ENCODE measurements at places on chromosomes 1 and 21.

DNA sequence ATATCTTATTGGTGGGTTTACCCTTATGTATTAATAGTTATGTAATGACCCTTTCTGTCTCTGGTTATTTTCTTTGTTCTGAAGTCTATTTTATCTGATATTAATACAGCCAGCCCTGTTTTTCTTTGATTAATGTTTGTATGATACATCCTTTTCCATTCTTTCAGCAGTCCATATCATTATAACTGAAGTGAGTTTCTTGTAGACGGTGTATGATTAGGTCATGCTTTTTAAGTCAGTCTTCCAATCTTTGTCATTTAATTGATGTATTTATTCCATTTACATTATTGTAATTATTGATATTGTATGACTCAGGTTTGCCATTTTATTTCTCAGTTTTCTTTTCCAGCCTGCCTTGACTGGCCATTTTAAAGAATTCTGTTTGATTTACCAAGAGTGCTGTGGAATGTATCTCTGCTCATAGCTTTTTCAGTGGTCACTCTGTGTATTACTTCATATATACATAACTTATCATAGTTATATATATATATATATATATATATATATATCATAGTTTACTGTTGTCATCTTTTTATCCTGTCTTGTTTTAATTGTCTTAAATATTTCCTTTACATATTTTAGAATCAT lies 10.5 kb downstream of the RAB4A start:
- no peak for DNase-seq

- DNase-seq: no peak
These were observed 6.2 kb downstream of the TMCO4 start for GRCh38 chr1:19793360-19794046.

DNA sequence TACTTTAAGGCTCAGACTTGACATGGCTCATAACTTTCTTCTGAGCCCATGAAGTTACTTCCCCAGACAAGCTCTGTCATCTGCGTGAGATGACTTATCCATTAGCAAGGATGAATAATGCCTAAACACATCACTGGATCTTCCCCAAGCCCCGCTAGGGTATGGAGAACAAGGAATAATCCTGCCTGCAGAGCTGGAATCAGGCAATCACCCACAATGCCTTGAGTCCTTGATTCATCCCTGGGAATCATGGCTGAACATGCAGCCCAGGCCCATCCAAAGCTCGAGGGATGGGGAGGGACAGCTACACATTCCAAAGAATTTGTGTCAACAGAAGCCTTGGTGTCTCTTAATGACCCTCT lies 131.7 kb downstream of the PSMG1 start:
- no peak for DNase-seq

- no peak for DNase-seq
These were observed 2.2 kb upstream of the PAPPA2 start for GRCh38 chr1:176460544-176461336.

GRCh38 chr1:151981178-151981525 lies 12.5 kb downstream of the S100A10 start:
- DNase-seq: no peak

GRCh38 chr1:183675883-183676585 lies 22.9 kb upstream of the APOBEC4 start:
- no peak for DNase-seq

- no peak for DNase-seq
These were observed 98.9 kb downstream of the SPSB1 start for GRCh38 chr1:9391620-9392019.

GRCh38 chr1:221729771-221730330 lies 12.0 kb downstream of the DUSP10 start:
- no peak for DNase-seq

- no peak for DNase-seq
These were observed 56.6 kb downstream of the NCF2 start for GRCh38 chr1:183533617-183534174.

DNA sequence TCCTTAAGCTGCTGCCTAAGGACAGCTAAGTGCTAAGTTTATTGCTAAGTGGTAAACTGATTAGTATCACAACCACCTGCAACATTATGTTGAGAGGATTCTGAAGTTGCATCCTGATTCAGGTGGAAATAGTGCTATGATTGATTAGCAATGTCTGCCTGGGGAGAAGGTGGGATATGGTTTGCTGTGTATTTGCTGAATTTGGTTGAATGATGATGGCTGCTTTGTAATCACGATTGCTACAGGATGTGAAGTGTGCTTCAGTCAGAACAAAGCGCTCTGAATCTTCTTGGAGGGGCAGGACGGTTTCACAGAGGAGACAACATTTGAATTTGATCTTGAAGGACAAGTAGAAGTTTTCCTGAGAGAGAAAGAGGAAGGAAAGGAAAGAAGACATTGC lies 226.0 kb downstream of the ST6GALNAC3 start:
- DNase-seq: no peak

DNA sequence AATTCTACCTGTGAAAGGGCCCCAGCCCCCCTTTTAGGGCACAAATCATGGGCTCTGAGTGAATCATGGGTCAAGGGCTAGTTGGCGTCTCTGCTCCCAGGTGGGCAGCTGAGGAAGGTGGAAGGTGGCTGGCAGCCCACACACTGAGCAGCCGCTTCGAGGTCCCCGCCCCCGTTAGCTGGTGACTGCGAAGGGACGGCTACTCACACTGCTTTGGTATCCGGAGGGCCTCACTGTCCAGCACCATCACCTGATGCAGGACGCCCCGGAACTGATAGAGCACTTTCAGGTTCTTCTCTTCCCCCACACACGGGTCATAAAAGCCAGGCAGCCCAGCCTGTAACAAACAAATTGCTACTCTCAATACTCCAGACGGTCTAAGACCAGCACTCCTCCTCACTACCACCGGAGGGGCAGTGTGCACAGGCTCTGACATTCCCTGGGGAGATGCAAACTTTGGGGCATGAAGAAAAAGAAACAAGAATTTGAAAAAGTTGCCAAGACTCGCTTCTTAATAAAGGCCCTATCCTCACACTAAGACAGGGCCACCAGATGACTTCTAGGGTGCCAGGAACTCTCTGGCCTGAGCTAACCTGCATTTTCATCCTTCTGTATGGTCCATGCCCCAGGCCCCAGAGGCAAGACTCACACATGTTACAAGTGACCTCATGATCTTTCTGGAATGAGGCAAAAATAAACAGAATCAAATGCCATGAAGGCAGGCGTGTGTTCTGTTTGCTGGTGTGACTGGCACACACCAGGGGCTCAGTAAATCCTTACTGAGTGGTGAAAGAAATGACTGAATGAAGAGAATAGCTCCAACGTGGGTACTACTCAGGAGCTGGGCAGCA lies 11.5 kb downstream of the THAP3 start:
- no peak for DNase-seq

GRCh38 chr1:202243006-202243405 lies 49.4 kb downstream of the LGR6 start:
- DNase-seq: no peak

GRCh38 chr1:182652933-182653332 lies 31.5 kb downstream of the RGS8 start:
- no peak for DNase-seq

- DNase-seq: no peak
These were observed 26.6 kb downstream of the KRTAP24-1 start for GRCh38 chr21:30256100-30256499.

DNA sequence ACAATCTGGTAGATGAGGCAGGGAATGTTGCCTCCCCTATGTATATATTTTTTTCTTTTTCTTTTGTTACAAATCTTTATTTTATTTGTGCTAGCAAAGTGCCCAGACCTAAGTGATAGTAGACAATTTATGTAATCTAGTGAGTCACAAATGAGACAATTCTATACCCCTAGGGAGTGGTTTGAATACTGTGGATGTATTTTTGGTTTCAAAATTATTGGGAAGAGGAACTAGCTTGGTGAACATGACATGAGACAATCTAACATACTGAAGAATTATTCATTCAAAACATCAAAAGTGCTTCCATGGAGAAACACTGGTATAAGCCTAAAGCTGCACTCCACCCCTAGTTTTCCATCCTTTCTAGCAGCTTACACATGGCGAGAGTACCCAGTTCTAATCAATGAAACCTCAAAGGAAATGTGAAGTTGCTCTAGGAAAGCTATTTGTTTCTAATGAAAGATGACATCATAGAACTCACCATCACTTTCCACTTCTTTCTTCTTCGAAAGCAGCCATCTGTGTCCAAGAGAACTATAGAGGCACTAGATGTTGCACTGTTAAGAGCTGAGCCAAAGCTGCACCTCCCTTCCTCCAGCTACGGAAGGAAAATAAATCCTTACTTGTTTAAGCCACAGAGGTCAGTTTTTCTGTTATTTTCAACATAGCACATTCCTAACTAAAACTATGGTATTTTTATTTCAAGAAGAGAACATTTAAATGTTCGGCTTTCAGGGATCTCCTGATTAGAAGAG lies 764.6 kb downstream of the LTN1 start:
- DNase-seq: no peak

- DNase-seq: no peak
These were observed at the start of gene RIPPLY3 for GRCh38 chr21:37006486-37007291. TSS of gene RIPPLY3 (plus strand) at chr21:37006702. CDS start at chr21:37006773, 71 bp downstream.

DNA sequence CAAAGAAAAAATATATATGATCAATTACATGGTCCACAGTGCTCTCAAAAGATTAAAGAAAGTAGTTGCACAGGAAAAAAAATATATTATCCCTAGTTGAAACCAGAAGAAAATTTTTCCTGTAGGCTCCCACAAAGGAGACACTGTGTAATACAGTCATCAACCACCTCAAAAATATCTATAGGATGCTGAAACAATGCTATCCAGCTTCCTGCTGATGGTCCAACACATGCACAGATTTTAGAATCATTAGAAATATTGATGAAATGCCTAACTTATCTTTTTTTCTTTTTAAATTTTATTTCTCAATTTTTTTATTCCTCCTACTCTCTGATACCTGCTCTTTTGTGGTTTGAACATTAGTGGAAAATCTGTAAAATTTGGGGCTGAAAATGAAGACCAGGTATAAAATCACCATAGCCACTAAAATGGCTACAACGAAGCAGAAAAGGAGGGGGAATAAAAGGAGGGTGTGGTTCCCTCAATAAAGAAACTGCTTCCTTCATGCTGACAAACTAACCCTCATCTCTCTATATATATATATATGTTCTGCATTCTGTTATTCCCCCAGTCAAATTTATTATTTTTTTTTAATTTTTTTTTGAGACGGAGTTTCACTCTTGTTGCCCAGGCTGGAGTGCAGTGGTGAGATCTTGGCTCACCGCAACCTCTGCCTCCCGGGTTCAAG lies 28.3 kb upstream of the FBXO28 start:
- no peak for DNase-seq

DNA sequence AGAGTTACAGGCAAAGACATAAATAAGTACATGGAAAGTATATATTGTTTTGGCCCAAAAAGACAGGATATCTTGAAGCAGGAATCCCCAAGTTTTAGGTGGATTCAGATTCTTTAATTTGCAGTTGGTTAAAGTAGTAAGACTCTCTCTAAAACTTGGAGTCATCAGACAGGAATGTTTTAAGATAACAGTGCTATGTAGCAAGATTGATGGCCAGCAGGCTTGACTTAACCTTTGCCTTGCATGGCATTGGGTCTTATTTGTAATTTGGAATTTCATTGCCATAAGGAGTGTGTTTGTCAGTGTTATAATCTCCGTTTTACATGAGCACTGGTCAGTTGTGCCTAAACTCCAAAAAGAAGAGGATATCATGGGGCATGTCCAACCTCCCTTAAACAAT lies 727.6 kb upstream of the CHRM3 start:
- no peak for DNase-seq

GRCh38 chr1:41158966-41159365 lies 83.1 kb downstream of the SCMH1 start:
- DNase-seq: no peak

GRCh38 chr1:61518670-61519400 lies 206.1 kb downstream of the TM2D1 start:
- no peak for DNase-seq

GRCh38 chr1:56098946-56099345 lies 480.4 kb downstream of the PLPP3 start:
- DNase-seq: no peak

GRCh38 chr1:2438038-2438437 lies 25.7 kb upstream of the PEX10 start:
- DNase-seq: no peak

GRCh38 chr1:63731117-63732043 lies 42.4 kb upstream of the ROR1 start:
- DNase-seq: no peak

- DNase-seq: no peak
These were observed 128.6 kb downstream of the LHX4 start for GRCh38 chr1:180358649-180359048.

DNA sequence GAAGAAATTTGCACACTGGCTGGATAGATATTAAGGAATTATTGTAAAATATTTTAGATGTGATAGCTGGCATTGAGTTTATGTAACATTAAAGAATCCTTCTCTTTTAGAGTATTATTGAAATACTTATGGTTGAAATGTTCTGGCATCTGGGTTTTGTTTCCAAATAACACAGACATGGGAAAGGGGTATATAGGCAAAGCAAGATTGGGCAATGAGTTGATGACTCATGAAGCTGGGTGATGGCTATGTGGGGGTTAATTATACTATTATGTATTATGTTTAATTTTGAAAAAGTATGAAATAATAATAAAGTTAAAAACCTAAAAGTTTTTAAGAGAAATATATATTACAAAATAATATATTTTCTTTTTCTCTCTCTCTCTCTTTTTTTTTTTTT lies 12.5 kb upstream of the PTPN14 start:
- no peak for DNase-seq

- no peak for DNase-seq
These were observed 668.2 kb downstream of the KIF26B start for GRCh38 chr1:245822996-245823395.

DNA sequence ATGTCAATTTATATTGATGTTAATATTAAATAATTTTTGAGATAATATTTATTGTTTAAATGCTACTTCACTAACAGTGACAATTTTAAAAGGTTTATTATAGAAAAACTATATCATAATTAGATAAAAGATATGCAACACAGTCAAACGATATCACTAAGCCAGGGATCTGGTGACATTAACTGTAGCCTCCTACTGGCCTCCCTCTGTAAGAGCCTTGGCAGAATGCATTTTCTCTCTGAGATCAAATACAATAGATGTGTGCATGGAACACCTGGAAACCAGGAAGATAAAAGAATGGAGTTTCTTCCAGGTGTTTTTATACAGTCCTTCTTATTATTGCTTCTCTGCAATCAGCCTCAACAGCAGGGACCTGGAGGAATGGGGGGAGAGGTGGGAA lies 1762.1 kb downstream of the BRINP3 start:
- no peak for DNase-seq

DNA sequence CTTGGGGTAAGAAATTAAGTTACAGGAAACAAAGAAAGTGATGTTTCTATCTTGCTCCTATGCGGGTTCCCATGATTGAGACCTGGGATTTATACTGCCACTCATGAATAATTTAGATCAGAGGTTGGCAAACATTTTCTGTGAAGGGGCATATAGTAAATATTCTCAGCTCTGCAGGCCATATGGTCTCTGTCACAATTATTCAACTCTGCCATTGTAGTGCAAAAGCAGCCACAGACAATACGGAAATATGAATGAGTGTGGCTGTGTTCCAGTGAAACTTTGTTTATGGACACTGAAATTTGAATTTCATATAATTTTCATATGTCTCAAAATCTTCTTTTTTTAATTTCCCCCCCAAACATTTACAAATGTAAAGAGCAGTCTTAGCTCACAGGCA lies 127.2 kb downstream of the FOXD2 start:
- DNase-seq: no peak

- no peak for DNase-seq
These were observed 211.8 kb downstream of the TOMM20 start for GRCh38 chr1:234916840-234917239.

GRCh38 chr1:196372896-196373536 lies 235.2 kb downstream of the KCNT2 start:
- DNase-seq: no peak
